Activated CD4-positive, alpha-beta T cell treated with anti-CD3 and anti-CD28 coated beads, Interleukin-2, amount 50 U/mL, for 48 hours (primary cell): ENCODE measurements at places on chromosomes 13 and 19.

GRCh38 chr13:113855931-113856715, 7.8 kb downstream of the GAS6 start:
- no peak for DNase-seq

GRCh38 chr13:46057256-46058015, 4.9 kb upstream of the ZC3H13 start:
- DNase-seq, result no peak

GRCh38 chr13:105147461-105147860, 1388.0 kb downstream of the EFNB2 start:
- DNase-seq, result no peak

- DNase-seq, result no peak
These were observed 1071.3 kb upstream of the MIR17HG start for GRCh38 chr13:90276216-90276615.

GRCh38 chr19:56107626-56108351, 13.3 kb downstream of the ZNF787 start:
- DNase-seq, result no peak

DNA sequence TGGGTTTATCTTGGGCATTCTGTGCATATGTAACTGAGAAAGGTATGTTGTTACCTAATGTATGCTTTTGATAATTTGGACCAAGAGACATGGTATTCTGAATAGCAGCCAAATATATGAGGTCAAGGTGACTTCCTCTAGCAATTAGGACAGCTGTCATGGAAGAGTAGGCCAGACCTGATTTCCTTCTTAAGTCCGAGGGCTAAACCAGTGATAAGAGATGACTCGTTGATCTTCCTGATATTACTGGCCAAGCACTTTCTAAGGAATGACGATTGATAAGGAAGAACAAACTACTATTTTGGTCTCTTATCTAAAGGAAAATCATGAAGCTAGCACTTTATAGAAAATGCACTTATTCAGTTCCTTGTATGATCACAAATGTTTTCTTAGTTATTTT, 42.7 kb downstream of the ARHGAP35 start:
- DNase-seq, result no peak

GRCh38 chr19:3509566-3509989, 3.5 kb downstream of the FZR1 start:
- DNase-seq, result peak; percentile 51

- DNase-seq, result peak; percentile 75
These were observed 10.4 kb upstream of the TYK2 start for GRCh38 chr19:10390652-10391286.

GRCh38 chr13:31161557-31162150, at the start of gene HSPH1:
Gene HSPH1 (minus strand): TSS chr13:31161904. CDS start chr13:31161582, 322 bp downstream.
- DNase-seq, result peak; percentile 98

DNA sequence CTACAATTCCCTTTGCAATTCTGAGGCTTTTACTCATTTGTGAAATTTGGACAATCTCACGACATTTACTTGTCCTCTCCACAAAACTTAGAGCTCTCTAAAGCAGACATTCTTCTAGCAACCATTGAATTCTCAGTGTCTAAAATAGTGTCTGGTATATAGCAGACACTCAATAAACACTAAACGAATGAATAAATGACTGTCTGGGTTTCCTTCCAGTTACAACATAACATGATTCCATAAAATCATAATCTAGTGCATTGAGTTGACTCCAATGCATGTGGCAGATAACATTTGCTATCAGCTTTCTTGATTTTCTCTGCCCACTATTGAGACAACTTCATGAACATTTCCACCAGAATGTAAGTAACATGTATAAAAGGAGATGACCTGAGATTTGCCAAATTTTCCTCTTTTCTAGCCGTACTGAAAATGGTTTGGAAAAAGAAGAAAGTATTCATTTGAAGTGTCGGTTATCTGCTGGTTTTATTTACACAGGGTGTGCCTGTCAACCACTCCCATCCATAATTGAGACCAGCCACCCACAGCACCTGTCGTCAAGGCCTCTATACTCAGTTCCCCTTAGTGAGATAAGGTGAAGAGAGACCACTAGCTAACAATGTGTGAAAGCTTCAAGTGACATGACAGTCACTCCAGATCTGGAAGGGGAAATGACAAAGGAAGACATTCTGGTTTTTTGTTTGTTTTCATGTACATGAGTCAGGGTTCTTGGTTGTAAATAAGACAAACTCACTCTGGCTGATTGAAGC, 4.8 kb upstream of the SERP2 start:
- no peak for DNase-seq

DNA sequence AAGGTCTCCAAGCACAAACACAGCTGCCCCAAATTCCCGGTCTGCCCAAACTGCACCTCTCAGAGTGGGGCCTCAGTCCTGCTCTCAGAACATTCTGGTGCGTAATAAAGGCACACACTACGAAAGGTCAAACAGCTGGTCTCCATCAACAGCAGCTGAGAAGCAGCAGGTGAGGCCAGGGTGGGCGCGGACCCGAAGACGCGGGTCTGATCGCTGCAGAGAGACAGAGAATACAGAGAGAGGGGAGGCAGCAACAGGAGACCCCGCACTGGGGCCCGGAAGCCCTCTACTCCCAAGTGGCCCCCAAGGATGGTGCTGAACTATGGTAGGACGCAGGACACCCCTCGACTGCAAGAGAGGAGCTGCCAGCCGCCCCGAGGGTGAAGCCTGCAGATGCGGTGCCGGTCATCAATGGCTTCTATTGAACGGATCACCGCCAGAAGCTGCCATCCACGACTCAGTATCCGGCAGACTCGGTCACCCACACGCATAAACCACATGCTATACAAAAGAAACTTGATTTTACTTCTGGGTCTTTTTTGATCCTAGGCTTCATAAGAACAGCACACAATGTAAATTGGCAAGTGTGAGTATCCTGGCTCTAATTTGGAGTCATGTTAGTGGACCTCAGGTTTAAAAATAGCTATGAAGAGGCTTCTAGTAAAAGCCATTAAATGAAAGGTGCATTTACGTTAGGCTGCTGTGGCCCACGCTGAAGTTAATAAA, 33.4 kb downstream of the STK24 start:
- DNase-seq, result no peak

DNA sequence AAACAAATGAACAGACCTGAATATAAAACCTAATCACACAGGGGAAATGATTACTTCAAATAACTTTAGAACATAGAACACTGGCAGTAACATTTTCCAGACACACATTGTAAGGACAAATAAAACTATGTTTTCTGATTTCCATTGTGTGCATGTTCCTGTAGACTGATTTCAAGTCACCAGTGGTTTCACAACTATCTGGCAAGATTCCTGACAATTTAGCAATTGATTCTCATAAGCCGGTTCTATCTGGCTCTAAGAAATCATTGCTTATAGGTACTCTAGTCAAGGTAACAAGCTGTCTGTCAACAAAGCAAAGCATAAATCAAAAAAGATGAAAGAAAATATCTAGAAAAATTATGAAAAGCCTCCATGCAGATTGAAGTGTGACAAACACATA, 19.6 kb upstream of the PCCA start:
- no peak for DNase-seq

DNA sequence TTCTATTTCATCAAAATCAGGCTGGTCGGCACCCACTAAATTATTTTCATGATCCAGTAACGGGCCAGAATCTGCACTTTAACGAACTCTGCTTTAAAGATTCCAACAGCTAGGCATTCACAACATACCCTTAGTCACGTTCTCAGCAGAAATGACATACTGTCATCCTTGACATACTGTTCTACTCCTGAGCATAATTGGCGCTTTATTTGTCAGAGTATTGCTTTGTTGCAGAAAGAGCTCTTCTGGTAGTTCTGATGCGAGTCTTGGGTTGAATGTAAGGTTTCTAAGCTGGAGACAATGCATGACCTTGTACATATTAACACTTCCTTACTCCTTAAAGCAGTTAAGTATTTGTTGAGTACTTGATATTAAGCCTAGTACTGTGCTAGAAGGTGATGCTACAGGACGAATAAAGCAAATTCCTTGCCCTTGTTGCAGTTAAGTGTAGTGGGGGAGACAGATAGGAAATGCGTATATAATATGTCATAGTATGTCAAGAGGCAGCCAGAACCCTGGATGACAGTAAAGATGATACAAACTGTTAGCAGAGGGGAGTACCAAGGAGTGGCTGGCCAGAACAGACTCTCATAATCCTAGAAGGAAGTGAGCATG, 32.2 kb downstream of the FRY start:
- no peak for DNase-seq

DNA sequence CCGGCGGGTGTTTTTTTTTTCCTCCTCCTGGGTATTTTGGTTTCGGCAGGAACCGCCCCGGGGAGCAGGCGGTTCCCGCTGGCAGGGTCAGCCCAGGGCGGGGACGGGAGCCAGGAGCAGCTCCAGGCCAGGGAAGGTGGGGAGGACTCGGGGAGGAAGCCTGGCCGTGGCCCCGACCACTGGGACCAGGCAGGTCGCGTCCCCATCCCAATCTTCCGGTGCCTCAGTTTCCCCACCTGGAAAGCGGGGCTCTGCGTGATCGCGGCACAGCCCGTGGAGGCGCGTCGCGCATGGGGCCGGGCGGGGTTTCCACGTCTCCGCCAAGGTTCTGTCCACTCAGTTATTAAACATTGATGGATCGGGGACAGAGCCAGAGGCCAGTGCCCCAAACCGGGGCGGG, 34.8 kb downstream of the IL12RB1 start:
- DNase-seq, result no peak

GRCh38 chr19:20503476-20503875, 62.1 kb downstream of the ZNF737 start:
- DNase-seq, result no peak

GRCh38 chr19:7115721-7116120, 46.2 kb downstream of the ZNF557 start:
- DNase-seq, result no peak

DNA sequence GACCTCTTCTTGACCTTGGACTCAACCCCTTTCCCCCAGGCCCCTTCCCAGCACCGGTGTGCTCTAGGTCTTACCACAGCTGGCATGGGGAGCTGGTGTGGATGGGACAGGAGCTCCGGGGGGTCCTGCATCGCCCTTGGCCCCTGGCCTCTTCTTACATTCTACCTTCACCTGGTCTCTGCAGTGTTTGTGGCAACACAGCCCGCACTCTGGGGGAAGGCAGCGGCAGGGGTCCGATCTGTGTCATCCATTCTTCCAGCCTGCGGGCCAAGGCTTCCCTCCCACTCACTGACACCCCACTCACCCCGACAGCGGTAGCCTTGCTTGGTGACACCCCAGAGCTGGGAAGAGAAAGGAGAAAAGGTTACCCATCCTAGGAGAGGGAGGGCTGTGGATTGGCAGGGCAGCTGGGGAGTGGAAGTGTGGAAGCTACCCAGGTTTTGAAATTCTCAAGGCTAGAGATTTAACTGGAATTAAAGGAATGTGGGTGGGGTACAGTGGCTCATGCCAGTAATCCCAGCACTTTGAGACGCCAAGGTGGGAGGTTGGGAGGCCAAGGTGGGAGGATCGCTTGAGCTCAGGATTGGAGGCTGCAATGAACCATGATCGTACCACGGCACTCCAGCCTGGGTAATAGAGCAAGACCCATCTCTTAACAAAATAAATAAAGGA, 8.3 kb downstream of the FAM98C start:
- DNase-seq, result no peak

DNA sequence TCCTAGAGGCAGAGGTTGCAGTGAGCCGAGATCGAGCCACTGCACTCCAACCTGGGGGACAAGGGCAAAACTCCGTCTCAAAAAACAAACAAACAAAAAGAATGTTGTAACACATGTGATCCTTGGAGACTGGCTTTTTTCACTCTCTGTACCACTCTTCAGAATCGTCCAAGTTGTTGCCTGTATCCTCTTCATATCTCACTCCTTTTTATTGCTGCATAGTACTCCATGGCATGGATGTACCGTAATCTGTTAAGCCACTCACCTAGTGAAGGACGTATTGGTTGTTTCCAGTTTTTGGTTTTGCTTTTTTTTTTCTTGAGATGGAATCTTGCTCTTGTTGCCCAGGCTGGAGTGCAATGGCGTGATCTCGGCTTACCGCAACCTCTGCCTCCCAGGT, 7.0 kb upstream of the CD22 start:
- no peak for DNase-seq

GRCh38 chr13:82480415-82480814, 1401.9 kb downstream of the SLITRK1 start:
- no peak for DNase-seq

- DNase-seq, result no peak
These were observed 82.8 kb downstream of the ITGBL1 start for GRCh38 chr13:101535192-101535746.

DNA sequence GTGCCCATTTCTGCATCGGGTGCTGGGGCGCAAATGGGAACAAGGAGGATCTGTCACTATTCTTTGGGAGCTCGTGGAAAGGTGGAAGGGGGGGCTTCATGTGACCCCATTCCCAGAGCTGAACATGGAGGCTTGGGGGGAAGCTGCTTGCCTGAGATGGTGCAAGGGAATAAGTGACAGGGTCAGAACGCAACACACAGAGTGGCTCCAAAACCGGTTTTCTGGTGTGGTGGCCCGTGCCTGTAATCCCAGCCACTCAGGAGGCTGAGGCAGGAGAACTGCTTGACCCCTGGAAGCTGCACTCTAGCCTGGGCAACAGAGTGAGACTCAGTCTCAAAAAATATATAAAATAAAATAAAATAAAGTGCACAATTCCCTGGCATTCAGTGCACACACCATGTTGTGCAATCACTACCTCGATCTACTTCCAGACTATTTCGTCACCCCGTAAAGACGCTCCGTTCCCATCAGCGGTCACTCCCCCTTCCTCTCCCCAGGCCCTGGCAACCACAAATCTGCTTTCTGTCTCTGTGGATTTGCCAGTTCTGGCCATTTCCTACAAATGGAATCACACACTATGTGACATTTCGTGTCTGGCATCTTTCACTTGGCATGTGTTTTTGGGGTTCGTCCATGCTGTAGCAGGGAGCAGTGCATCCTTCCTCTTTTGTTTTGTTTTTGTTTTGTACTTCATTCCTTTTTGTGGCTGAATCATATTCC, 18.2 kb upstream of the COMP start:
- DNase-seq, result no peak

DNA sequence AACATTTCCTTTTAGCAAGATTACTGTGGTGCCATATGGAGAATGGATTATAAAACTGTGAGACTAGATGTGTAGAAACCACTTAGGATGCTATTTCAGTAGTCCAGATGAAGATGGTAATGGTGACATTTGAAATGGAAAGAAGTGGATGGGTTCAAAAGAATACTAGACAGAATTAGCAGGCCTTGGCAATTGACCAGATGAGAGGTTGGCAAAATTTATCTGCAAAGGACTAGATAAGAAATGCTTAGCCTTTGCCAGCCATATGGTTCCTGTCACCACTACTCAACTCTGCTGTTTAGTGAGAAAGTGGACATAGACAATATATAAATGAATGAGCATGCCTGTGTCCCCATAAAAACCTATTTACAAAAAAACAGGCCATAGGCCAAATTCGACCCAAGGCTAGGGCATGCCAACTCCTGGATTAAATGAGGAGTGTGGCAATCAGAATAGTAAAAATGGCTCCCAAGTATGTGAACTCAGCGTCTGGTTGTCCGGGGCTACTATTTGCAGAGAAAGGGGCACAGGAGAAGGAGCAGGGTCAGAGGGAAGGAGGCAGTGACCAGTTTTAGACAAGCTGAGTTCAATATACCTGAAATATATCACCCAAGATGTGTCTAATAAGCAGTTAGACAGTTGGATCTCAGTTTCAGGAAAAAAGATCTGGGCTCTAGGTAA, 98.4 kb downstream of the ENOX1 start:
- DNase-seq, result no peak

- DNase-seq, result no peak
These were observed 113.6 kb downstream of the ATP11A start for GRCh38 chr13:112803422-112803821.
